ENCODE measurements at places on chromosomes 6 and 20. TPM values are rescaled to one million over a fixed set of nuclear protein-coding genes. Genes with fewer than 3 reads are reported as not detected.

The PMEPA1 gene
- 21.5 TPM for polyA plus RNA-seq

The SIRPB2 gene
- 0.88 TPM for polyA plus RNA-seq

The ZC3H12D gene
- 0.55 TPM for polyA plus RNA-seq

The RPS6KA2 gene
- 34.5 TPM for polyA plus RNA-seq

The SLC4A11 gene
- polyA plus RNA-seq: 2.7 TPM

The TREM1 gene
- 1.3 TPM for polyA plus RNA-seq

The CST2 gene
- polyA plus RNA-seq: not detected

The LTB gene
- 2.0 TPM for polyA plus RNA-seq
